Peyer's patch (tissue), 4 donors: ENCODE measurements at places on chromosomes 2 and 18.

GRCh38 chr2:134097740-134098139, 156.1 kb upstream of the MGAT5 start:
- no peak for DNase-seq

DNA sequence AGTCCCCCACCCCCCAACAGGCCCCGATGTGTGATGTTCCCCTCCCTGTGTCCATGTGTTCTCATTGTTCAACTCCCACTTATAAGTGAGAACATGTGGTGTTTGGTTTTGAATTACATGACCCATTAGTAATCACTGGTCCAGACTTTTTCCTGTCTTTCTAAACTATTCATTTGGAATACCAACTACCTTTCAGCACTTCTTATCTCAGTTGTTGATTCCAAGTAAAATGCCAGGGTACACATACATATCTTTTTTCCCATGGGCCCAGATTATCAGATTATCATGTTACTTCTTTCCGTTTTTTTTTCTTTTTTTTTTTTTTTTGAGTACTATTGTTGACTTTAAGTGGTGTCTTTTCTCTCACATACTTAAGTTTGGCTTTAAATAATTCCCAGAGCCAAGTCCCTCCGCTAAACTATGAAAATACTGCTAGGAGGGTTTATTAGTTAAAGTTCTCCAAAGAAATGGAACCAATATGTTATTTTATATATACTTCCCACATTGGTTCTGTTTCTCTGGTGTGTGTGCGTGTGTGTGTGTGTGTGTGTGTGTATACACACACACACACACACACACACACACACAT, 389.3 kb downstream of the IRS1 start:
- no peak for DNase-seq

GRCh38 chr2:44562737-44563136, 201.0 kb downstream of the CAMKMT start:
- DNase-seq: no peak

GRCh38 chr2:50641633-50642032, 390.3 kb downstream of the NRXN1 start:
- no peak for DNase-seq

DNA sequence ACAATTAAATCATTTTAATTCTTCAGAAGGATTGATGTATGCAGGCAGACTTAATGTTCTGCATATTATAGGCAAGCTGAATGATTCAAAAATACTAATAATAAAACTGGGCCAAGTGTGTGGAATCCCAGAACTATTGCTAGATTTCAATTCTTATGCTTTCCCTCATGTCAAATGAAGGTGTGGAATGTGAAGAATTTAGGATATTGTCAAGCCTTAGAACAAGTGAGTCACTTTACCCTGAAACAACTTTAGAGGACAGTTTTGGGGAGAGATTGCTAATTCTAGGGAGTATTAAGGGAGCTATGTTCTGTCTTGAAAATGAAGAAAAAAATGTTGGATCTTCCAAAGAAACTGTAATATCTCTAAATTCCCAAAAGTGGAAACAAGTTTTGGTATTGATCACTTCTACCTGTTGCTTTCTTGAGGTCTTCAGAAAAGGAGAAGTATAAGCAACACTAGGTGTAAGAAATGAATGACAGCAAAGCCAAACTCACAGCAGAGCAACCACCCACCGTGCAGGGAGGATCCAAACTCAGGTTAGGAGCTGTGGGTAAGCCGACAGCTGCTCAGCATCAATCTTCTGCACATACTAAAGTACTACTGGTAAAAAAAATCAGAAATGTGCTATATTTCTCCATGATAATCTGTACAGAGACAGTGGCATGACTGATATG, 818.1 kb downstream of the SLC4A3 start:
- DNase-seq: no peak

DNA sequence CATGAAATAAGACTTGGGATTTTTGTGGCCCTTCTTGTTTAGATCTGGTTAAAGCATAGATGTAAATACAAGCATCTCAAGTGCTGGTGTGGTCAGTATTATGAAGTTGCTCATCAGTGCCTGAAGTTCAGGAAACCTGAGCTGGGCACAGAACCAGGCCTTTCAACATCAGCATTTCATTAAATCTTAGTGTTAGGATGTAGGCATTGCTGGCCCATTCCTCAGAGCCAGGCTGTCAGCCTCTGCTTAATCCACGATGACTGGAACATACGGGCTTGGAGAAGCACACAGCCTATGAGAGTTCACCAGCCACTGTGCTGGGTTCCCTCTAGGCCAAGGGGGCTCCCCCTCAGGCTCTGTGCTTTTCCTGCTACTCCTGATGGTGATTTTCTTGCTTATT, 270.2 kb downstream of the EN1 start:
- no peak for DNase-seq

GRCh38 chr2:96647681-96648080, 5.1 kb downstream of the FER1L5 start:
- no peak for DNase-seq

DNA sequence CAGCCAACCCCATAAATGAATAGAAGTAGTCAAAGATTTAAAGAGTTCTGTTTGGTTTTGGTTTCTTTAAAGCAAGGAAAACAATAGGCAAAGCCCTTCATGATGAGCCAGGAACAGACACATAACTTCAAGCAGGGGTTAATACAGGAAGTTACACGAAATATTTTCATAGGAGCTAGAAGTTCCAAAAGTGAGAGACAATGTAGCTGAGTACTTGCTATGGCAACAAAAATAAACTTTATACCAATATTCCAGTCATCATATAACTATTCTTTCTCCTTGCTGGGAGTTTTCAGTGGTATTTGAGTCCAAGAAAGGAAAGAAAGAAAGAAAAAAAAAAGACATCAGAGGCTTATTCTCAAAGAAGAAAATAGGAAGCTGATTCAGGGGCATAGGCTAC, 56.2 kb downstream of the COBLL1 start:
- DNase-seq: no peak

DNA sequence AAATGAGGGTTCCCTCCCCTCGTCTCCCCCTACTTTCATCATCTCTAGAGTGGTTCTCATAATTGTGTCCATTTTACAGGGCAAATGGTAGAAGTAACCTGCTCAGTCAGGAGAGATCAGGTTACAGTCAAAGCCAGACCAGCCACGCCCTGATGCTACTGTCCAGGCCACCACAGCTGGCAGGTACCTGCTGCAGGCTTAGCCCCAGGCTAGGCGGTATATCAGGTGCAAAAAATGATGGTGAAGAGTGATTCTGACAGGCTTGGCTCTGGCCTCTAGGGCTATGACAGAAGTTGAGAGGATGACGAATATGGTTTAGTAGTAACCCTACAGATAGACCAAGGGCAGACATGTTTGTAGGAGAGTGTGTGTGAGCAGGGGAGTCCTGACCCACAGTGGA, 67.1 kb downstream of the HAUS1 start:
- DNase-seq: no peak

- DNase-seq: no peak
Observed at GRCh38 chr2:75557474-75558133, 3.1 kb downstream of the EVA1A start.
